ENCODE measurements at places on chromosomes 1 and 21.

DNA sequence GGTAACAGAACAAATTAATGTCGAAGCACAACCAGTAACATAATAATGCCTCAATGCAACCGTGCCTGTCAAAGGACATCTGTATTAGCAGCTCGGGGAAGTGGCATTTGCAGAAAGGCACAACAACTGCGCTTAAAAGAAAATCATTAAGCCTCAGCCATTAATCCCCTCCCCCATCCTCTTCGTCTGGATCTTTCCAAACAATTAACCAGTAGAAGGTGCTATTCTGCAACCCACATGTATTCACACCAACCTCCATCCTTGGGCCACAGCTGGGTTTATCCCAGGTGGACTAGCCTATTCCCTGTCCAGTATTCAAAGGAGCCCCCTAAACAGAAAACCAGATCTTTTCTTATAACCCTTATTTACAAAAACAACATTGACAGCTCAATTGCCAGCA, 2.6 kb downstream of the RERE start:
- no peak for DNase-seq

GRCh38 chr1:225388372-225388771, 39.5 kb downstream of the LBR start:
- no peak for DNase-seq

DNA sequence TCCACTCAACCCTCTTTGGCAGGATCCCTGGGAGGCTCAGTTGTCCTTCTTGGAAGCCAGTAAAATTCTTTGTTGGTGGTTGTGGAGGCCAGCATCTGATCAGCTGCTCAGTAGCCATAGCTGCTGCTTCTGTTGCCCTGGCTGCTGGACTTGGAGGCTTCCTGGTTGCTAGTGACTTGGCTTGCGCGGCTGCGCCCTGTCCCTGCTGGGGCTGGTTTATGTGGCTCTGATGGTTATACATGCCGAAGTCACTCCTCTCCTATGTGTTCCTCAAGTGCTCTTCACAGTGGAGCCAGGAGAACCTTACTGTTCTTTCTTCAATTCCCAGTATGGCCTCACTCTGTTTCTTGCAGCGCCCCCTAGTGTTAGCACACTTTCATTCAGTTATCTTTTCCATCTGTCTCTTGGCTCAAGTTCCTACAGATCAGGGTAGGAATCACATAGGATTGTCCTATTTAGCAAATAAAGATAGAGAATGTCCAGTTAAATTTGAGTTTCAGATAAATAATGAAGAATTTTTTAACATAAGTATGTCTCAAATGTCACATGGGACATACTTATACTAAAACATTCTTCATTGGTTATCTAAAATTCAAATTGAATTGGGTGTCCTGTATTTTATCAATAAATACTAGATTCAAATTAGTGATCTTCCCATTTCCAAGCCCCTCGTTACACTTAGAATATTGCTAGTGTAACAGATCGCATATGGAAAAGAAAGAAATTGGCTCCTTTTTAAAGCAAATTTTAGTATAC, 176.5 kb downstream of the TGFB2 start:
- DNase-seq: no peak

DNA sequence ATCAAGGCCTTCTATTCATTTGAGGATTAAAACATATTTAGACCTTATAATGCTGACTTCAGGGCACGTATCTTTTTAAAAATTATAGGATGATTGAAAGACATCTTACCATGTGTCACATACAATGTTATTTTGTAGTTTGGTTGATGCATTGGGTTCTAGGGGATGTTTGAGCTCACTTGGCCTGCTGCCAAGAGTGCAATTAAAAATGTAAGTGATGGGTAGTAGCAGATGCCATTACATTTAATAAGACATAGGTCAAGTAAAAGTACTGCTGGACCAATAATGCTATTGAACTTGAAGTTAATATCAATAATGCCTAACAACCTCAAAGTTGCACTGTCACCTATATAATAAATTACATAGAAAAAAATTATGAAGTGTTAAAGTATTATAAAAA, 616.5 kb upstream of the RGS18 start:
- no peak for DNase-seq

GRCh38 chr1:228120857-228121489, 11.9 kb upstream of the MRPL55 start:
- DNase-seq: no peak
